ENCODE measurements at places on chromosomes 1 and 21.
A peak's percentile ranks its signal among the peaks of the same experiment; 100 is the strongest.

- no peak for DNase-seq
Observed at GRCh38 chr1:90616395-90616794, 100.7 kb downstream of the BARHL2 start.

GRCh38 chr1:94597701-94598100, 56.1 kb upstream of the F3 start:
- DNase-seq, result peak; percentile 82

GRCh38 chr1:204465546-204466415, 28.8 kb downstream of the PIK3C2B start:
- DNase-seq, result no peak

- no peak for DNase-seq
Observed at GRCh38 chr1:204663644-204664383, 21.7 kb downstream of the LRRN2 start.

GRCh38 chr1:22143065-22144033, at the start of gene WNT4:
Gene WNT4 (minus strand): TSS chr1:22143097. CDS start chr1:22142922, 175 bp downstream.
- peak; percentile 64 for DNase-seq

GRCh38 chr21:41751611-41752011, 15.2 kb downstream of the RIPK4 start:
- DNase-seq, result peak; percentile 39

DNA sequence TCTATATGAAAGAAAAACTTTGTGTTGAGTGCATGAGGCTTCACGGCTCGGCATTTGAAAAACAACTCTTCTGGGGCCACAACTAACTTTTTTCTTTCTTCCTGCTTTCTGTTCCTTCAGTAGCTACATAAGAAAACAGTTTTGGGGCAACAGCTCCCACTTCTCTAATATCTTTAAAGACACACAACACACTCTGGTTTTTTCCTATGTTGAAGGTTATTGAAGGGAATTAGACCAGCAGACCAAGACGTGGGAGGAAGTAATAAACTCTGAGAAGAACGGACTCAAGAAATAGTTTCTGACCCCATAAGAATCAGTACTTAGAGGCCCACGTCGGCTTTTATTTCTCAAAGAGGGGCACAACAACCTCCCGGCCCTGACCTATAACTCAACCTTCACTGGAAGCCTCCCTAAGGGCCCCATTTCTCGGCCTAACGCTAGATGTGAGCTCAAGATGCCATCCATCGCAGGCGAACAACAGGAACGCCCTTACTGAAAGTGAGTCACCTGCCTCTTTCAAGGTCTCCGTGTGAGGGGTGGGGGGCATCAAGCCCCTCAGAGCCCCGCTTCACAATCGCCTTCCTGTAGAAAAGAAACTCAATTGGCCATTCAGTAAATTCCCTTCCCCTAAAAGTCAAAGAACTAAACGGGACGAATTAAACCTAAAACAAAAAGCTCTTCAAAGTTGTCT, 844 bp downstream of the ZMYM6 start:
- DNase-seq, result peak; percentile 24

DNA sequence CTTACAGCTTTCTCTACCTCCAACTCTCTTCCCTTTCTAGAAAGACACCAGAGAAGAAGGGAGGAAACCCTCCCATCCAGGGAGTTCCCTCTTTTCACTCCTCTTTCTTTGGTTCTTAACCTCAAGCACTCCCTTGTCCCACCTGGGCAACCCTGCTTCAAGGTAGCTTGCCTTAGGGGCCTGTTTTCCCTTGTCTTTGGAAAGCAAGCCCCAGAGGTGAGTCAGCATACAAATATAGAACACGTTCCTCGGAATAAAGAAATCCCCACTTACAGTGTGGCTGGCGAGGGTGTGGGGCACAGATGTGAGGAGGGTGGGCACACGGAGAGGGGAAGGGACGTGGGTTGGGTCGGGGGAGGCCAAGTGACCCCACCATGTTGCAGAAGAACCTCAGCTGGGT, 26.1 kb upstream of the KCNE2 start:
- DNase-seq, result no peak

DNA sequence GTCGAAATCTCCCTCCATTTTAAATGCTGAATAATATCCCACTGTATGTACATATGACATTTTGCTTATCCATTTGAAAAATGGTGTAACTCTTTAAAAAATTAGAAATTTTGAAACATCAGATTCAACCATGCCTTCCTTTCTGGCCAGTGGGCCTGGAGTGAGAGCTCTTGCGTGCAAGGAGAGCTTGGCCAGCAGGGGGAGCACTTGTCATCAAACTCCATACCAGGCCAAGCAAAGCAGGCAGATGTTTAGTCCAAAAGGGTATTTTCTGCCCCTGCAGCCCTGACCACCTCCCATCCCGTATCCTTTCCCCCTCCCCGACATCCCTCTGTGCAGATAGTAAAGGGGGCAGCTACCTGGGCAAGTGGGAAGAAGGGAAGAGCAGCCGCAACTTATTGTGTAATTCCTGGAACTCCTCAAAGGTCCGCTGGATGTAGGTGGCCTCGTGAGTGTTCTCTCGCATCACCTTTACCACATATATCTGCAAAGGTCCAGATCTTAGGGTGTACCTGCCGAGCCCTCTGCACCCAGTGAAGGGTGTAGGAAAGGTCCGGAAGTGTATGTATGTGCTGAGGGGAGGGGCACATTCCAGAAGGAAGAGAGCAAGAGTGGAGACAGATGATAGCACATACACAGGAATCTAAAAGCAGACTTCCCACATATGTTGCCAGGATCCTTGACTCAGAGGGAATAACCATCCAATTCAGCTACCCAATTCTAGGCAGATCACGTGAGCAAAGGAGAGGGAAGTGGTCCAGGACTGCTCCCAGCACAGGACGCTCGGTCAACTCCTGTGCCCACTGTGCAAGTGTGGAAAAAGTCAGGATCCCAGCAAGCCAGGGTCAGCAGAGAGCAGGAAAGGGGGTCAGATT, 19.9 kb upstream of the PPP1R15B start:
- peak; percentile 72 for DNase-seq

GRCh38 chr1:206002871-206003801, at the start of gene RAB7B:
Gene RAB7B (minus strand): TSS chr1:206003395. CDS start chr1:205994135, 9,260 bp downstream.
- DNase-seq, result peak; percentile 90

DNA sequence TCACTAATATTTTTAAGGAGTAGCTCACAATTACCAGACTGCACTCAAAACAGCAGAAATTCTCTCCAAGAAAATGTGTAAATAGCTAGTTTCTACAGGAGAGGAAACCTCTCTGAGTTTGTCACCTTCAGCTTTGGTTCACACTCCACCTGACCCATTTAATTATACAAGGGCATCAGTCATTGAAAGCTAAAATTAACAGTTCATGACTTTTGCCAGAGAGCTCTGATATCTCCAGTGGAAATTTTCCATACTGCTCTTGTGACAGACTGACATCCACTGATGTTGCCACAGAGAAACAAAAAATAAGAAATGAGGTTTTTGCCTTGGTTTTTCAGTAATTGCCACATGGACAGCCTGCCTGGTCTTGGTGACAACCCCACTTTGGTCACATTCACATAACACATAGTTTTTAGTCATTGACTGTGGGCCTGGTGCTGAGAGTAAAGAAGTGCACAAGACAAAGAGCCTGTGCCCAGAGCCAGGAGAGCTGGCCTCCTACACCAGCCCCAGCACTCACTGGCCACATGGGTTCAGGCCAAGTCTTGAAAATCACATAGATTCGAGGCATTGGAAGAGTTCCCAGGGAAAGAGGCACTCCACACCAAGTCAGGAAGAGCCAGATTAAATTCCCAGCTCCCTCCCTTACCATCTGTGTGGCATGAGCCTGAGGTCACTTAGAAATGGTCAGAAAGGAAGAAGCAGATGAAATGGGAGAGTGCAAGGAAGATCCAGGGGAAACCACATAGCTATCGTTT, 13.8 kb upstream of the SIM2 start:
- no peak for DNase-seq

GRCh38 chr21:18403735-18404450, at the start of gene TMPRSS15:
Gene TMPRSS15 (minus strand): TSS chr21:18403785. CDS start chr21:18403622, 163 bp downstream.
- DNase-seq, result no peak

DNA sequence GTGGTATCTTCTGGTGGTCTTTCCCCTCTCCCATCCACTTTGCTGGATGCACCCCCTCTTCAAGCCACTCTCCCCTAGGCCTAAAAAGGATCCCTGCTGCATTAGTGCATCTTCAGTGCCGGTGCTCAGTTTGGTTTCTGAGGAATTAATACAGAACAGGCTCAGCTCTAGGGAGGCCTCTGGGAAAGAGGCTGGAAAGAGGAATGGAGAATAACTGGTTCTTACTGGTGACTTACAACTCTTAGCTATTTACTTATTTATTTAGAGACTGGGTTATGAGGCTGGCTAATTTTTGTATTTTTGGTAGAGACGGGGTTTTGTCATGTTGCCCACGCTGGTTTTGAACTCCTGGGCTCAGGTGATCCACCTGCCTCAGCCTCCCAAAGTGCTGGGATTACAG, 19.0 kb downstream of the MFN2 start:
- no peak for DNase-seq

GRCh38 chr21:33703750-33704606, 61.7 kb downstream of the ITSN1 start:
- DNase-seq, result no peak

- DNase-seq, result peak; percentile 72
Observed at GRCh38 chr1:59511476-59512465, 214.9 kb downstream of the FGGY start.

DNA sequence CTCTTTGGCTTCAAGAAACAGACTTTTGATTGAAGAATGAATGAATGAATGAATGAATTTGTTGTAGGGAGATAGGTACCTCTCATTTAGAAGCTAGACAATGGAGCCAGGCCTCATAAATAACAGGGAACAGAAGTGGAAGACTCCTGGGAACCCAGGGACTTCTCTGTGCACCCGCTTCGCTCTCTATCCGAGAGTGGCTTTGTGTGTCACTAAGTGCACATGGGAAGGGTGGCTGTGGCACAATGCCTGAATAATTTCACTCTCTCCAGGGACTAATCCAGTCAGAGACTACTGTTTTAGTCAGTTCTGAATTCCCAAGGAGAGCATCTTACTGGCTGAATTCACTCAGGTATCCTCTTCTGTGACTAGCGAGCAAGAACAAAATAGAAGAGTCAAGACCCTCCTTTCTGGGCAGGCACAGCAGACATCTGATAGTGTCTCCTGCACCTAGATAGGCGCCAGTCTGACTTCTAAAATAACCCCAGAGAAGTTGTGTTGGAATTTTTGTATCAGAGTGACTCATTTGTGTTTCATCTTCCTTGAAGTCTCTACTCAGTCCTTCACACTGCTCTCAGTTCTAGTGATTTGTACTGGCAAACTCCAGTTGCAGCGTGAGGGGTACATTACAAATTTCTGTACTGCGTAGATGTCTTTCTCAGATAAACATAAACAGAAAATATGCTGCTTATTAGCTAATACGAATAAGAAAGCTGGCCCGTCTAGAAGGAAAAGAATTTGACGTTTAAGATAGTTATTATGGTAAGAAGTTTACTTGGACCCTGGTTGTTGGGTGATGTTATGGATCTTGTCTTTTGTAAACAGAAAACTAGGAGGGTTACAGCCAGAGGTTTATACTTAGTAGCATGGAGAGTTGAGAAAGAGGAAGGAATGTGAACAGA, 34.0 kb downstream of the BACH1 start:
- no peak for DNase-seq

DNA sequence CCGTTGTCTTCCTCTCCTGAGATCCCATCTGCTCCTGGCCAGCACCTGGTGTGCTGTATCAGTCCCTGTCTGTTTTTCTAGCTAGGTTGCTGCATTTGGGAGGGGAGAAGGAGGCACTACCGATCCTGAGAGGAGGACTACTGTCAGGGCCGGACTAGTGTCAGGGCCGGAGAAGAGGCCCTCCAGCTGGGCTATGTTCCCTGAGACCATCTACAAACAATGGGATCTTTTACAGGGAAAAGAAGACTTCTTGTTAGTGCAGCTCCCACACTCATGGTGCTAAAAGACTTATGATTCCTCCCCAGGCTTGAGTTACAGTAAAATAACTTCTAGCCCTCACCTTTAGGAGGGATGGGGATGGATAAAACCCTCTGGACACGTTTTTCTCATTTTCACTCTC, 141.0 kb upstream of the TNR start:
- DNase-seq, result no peak

GRCh38 chr1:15625056-15625917, 8.0 kb downstream of the DDI2 start:
- DNase-seq, result no peak

GRCh38 chr1:156862997-156863599, 2.4 kb downstream of the NTRK1 start:
- DNase-seq, result no peak

DNA sequence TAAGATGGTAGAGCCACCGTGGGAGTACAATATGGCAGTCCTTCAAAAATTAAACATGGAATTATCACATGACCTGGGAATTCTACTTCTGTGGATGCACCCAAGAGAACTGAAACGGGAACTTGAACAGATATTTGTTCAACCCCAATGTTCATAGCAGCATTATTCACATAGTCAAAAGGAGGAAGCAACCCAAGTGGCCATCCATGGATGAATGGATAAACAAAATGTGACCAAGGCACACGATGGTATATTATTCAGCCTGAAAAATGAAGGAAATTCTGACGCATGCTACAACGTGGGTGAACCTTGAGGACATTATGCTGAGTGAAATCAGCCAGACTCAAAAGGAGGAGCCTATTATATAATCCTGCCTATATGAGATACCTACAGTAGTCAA, 22.8 kb upstream of the LAPTM5 start:
- no peak for DNase-seq

GRCh38 chr1:70818401-70818800, 229.2 kb downstream of the PTGER3 start:
- no peak for DNase-seq

- peak; percentile 78 for DNase-seq
Observed at GRCh38 chr1:176691251-176692228, 228.6 kb downstream of the PAPPA2 start.

DNA sequence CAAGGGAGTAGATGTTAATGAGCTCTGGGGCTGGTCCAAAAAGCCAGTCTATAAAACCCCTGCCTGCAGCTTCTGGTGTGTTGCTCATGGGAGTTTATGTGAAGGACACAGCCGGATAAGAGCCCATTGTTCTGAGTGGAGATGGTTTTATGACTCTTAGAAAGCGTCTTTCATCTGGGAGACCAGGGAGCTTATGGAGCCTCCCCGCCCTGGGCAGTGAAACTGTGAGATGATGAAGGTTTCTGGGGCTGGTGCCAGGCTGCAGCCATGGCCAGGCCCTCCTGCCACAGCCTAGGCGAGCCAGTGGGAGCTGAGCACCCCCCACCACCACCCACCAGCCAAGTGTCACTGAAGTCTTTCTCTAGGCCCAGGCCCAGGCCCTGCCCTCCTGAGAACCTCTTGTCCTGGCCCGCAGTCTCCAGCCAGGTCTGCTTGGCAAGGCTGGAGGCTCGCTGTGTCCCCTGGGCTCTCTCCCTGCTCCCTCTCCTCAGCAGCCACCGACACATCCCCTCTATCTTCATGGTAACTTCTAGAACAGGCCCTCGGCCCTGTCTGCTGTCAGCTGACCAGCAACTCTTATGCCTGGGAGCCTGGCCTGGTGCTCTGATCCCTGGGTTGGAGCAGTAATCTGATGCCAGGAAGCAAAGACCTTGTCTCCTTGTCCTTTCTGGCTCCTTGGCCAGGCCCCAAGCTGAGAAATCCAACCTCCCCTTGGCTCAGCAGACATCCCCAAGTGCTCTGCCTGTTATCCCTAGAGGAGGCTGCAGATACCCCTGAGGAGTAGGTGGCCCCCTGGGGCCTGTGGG, 7.6 kb upstream of the ARHGEF10L start:
- DNase-seq, result peak; percentile 77

- no peak for DNase-seq
Observed at GRCh38 chr1:157154940-157155514, 16.8 kb upstream of the ETV3 start.

Measured in foreskin fibroblast (primary cell).